Activated T-cell treated with anti-CD3 and anti-CD28 coated beads for 1 hour (primary cell): ENCODE measurements at places on chromosomes 13 and 19.

DNA sequence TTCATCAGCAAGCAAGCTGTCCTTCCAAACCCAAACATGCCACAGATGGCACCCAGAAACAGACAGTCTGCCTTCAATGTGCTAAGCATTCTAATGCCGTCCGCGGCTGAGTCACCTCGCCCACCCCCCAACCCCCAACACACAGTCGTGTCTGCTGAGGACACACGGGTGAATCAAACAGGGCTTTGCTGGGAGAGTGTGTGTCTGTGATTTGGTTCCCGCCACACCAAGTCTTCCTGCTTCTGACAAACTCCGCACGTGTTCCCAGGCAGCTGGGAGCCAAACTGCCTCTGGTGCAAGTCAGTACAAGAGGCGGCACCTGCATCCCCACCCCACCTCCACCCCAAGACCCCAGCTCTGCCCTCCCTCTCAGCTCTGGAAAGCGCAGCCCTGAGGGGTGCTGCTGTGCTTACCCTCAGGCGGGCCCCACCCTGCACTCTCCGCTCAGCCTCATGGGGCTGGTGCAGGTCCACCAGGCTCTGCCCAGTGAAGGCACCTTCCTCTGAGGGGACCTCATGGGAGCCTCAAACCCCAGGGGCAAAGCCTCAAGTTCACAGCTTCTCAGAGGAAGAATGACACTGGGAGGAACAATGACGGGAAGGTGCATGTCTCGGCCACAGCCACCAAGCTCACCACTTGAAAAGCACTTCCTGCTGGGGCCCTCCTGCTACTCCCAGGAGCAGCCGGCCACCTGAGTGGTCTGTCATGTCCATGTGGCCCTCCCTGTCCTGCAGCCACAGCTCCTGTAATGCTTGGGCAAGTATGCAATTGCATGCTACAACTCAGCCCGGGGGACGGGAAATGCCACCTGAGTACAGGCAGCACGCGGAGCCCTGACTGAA lies 15.0 kb upstream of the SLC35E1 start:
- DNase-seq: peak; percentile 46

DNA sequence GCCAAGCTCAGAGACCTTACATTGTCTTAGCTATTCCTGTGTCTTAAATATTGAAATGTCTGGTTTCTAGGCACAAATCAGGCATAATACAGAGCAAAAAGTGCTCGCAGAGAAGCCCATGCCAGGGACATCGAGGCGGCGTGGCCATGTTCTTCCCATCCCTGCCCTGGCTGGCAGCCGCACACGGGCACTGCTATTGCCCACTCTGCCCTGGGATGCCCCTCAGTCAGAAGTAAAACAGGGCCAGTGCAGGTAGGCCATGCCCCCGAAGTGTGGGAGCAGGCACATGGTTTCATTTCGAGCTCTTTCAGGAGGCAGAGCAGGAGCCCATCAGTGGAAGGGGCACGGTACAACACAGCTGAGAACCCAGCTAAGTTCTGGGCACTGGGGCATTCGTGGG lies 113.5 kb downstream of the COL4A1 start:
- DNase-seq: no peak

GRCh38 chr13:51733374-51734298 lies 70.3 kb downstream of the DHRS12 start:
- DNase-seq: no peak

GRCh38 chr19:35723671-35724070 lies 5.9 kb downstream of the KMT2B start:
- no peak for DNase-seq

- DNase-seq: no peak
These were observed 3.6 kb downstream of the ANO8 start for GRCh38 chr19:17331045-17331558.

DNA sequence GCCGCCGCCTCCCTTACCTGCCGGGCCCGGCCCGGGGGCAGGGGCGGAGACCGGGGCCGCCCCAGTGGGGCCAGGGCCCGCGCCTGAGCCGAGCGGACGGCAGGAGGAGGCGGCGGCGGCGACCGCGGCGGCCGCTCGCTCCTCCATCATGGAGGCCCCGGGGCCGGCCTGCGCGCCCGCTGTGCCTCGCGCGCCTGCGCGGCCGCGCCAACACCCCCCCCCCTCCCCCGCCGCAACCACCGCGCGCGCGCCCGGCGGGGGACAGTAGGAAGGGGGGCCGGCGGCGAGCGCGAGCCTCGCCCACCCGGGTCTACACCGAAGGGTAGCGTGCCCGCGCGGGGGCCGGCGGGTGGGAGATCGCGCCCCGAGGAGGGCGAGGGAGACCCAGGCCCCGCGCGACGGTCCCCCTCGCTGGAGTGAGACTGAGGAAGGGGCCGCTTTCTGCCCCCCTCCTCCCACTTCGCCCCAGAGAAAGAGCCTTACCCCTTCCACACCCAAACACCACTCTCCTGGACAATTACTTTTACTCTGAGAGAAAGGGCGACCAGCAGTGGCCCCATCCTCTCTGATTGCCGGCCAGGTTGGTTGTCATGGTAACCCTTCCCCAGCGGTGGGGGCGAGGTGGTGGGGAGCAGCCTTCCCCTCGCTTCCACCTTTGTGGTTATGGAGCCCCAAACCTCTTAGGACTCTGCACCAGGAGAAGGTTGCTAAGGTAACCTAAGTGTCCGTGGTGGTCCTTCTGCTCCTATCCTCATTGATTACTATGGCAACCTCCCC lies at the start of gene STRN4:
TSS of gene STRN4 (minus strand) at position 170 of the 777 bp plus-strand sequence. CDS start at position 150, 20 bp downstream.
- peak; percentile 55 for DNase-seq

DNA sequence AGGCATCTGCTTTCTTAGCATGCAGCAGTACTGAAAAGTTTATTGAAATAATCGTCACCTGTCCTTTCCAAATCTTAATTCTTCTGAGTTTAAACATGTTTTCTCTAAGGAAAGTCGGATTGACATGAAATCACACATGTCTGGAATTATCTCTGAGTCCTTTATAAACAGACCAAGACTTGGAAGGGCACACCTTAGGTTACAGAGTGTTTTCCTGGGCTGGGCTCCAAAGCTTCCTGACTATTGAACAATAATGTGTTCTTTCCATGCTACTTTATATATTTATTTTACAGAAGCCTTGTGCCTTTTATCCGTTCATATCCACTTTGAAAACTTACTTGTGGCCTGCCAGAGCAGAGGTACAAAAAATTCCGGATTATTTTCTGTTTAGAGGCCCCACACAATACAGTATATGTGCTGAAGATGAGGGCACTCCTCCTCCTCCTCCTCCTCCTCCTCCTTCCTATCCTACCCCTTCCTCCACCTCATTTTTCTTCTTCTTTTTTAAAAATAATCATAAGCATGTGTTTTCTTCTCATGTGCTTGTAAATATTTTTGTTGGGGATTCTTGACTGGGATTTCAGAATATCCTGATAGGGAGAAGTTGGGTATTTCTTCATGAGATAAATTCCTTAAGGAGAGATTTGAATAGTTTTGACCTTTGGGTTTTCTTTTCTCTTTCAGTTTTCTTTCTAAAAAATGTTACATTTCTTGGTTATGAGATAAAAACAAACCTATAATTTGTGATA lies 52.3 kb downstream of the LRCH1 start:
- DNase-seq: no peak

DNA sequence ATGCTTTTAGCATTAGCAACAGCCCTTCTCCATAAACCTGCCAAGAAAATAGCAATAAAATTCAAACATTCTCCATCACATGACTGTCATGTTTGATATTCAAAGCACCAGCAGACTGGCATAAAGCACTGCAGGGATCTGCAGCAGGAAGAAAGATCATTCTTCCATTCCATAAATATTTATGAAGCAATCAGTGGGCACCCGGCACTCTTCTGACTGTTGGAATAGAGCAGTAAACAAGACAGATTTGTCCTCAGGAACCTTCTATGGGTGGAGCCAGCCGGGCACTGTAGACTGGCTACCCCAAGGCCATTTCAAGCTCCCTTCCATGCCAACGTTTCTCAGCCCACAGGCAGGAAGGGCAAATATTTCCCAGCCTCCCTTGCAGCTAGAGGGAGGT lies 25.5 kb downstream of the PLA2G4C start:
- no peak for DNase-seq

DNA sequence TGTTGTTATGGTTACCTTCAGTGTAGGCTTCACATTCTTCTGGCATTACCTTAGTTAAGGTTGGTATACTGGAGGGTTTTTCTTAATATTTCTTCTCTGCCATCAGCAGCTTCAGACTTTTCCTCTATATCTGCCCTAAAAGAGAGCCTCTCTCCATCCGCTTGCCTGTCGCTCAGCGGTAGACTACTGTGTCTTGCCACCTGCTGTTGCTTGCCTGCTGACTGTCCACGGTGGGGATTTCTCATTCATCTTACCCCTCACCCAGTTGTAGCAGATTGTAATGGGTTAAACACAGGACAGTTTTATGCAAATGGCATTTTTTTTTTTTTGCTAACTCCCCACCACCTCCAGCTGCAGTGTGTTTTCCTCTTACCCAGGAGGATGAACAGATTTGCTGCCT lies 577.2 kb downstream of the SLITRK5 start:
- DNase-seq: no peak

DNA sequence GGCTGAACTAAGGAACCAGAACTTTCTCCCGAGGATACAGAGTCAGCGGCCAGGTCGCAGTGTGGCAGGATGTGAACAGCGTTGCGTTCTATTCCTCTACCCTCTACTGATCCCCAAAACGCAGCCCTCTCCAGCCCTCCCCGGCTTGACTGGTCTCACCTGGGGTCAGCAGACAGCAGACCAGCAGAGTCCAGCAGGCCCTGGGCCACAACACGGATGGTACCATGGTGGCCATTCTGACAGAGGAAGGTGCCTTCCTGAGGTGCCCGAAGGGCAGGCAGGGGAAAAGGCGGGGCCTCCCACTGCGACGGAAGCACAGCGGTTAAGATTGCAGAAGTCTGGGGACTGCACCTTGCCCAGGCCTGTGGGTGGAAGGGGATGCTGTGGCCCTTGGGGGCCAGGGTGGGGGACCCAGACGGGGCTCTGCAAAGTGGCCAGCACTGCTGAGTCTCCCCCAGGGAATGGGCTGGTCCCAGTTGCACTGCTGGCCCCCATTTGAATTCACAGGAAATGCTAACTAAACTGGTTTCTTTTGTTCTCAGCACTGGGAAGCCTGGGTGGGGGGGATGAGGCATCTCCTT lies at the start of gene ICAM3:
TSS of gene ICAM3 (minus strand) at position 245 of the 581 bp plus-strand sequence. CDS start at position 235, 10 bp downstream.
- DNase-seq: peak; percentile 45

GRCh38 chr13:22243469-22244163 lies 572.7 kb downstream of the FGF9 start:
- DNase-seq: no peak

DNA sequence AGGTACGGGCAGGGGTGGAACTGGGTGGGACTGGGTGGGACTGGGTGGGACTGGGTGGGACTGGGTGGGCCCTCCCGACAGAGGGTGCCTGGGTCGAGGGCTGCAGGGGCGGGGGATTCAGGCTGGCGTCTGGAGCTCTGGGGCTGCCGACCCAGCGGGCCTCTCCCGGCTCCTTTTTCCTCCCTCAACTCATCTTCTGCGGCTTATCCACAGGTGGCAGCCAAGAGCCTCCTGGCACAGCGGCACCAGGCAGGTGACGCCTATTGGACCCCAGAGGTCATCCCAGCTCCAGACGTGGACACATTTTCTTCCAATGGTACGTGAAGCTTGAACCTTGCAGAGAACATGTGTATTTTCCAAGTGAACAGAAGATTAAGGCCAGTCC lies 533 bp downstream of the ZNF544 start:
- no peak for DNase-seq

DNA sequence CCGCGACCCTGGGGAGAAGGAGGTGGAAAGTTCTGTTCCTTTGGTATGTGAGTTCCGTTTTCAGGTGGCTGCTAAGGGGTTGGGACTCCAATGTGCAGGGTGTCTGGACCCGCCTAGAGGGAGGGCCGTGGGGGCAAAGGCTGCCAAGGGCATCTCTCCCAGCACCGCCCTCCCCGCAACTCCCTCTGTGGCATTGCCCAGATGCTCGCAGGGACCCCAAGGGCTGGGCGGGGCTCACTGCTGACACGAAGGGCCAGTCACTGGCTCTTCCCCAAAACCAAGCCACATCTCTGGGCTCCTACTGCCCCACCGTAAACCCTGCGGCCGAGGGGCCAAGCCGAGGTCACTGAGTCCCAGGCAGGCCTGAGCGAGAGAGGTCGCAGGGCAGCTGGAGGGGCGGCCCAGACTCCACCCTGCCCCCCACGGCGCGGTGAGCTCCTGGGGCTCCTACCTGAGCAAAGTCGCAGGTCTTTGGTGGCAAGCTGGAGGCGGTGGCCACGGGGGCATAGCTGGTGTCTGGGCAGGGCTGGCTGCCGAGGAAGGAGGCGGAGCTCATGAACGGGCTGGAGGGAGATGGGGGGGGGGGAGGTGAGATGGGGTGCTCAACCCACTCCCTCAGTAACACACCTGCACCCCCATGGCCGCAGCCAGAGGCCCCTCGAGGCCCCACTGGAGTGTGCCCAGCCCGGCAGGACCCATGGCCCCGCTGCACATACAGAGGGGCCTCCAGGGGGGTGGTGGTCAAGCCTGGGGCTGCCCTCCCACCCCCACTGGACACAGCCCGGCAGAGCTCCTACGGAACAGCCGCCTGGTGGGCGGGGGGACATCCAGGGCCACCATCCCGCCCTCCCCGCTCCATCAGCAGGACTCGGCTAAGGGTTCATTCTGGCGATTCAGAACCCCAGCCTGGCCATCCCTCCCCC lies 26.9 kb downstream of the SBNO2 start:
- no peak for DNase-seq

DNA sequence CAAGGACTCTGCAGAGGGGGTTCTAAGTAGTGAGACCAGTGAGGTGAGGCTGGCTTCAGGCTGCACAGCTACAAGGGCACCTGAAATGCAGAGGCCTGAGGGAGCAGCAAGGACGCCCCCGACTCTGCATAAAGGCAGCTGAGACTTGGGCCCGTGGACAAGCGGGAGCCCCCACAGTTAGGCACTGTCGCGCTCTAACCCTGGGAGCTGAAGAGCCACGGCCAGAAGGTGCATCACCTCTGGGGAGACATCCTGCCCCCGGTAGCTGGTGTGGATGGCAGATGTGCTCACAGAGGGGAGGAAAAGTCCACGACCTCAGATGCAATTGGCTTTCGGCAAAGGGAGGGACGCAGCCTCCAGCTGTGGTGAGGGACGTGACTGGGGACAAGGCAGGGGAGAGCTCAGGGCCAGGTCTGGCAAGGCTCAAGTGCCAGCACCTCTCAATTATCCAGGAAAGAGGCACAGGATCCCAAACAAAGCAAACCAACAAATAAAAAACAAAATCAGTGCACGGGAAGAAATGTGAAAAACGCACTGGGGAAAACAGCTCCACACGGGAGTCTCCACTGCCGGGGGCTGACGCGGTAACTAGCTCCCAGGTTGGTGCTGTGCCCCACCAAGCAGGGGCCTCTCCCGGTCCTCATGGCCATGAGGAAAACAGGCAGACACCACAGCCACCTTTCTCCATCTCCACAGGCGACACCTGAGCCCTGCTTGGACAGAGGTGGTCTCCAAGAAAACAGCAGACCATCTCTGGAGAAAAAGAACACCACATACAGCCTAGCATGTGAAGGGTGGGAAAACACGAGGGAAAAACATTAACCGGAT lies 23.0 kb upstream of the PLPP2 start:
- DNase-seq: no peak

GRCh38 chr13:67549331-67549730 lies 319.2 kb upstream of the PCDH9 start:
- no peak for DNase-seq

DNA sequence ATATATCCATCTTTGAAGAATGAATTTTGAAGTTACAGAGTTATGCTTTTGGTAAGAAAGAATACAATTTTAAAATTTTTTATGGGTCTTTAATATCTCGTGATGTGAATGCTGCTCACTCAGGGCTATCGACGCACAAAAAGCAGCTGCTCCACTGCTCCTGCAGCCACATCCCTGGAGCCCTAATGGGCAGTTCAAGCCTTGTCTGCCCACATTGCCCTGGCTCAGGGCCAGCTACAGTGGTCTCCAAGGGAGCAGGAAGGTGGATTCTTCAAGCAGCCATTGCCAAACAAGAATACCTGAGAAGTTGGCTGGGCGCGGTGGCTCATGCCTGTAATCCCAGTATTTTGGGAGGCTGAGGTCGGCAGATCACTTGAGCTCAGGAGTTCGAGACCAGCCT lies 85.8 kb downstream of the IPO5 start:
- no peak for DNase-seq
